ENCODE measurements at places on chromosomes 3 and 15.

DNA sequence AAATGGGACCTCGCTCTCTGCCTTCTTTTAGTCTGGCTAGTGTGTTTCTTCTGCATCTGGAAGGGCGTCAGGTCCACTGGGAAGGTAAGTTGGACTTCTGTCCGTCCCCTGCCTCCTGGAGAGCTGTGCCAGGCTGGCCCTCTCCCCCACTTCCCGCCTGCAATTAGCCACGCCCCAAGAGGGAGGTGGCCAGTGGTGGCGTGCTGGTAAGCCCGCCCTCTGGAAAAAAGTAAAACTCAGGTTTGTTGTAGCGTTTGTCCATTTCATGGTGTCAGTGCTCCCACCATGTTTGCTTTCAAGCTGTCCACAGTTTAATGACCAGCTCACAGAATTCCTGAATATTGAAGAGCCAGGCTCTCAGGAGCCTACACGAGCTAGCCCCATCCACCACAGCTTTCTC is 55.6 kb downstream of the SLC6A6 start:
- no peak for DNase-seq

- DNase-seq, result no peak
These were observed 89.7 kb upstream of the GRM7 start for GRCh38 chr3:6771171-6771570.

- DNase-seq, result no peak
These were observed 16.5 kb downstream of the PODXL2 start for GRCh38 chr3:127645371-127646015.

DNA sequence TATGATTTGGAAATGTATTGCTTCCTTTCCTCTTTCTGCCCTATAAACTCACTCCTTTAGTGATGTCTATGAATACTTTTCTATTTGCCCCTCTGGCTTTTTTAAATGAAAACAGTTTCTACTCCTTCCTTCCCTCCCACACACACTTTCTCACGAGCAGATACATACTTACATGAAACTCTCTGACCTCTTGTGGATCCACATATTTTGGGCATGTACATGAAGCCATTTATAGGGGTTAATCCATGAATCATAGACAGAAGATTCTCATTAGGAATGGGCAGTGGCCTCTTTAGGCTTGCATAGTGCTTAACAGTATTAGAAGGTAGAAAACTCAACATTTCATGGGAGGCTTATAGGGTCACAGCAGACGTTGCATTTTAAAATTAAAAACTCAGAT is 24.8 kb downstream of the ANAPC13 start:
- no peak for DNase-seq

DNA sequence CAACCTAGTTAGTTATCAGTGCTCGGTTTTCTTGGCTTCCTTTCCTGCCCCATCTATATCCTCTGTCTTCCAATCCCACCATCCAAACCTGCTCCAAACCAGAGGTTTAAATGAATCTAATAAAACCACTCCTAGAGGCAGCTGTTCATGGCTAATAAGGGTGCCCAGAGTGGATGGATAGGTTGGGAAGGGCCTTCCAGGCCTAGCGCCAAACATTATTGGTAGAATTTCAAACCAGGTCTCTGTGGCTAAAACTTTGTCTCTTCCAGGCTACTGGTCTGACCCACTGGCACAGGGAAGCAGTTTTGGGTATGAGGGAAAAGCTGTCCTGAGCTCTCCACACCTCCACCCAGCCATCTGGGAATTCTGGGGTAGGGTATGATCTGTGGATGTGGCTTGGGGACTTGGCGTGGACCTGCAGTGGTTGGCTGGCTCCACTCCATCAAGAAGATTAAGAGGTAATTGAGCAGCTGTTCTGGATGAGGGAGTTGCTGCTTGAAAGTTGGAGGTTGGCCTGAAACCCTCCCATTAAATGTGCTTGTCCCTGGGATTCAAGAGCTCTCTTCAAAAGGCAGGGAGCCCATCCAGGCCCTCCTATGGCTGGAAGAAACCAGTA is 29.3 kb upstream of the INSYN1 start:
- DNase-seq, result no peak

GRCh38 chr3:165195241-165195639 is 944 bp downstream of the SLITRK3 start:
- no peak for DNase-seq

- DNase-seq, result no peak
These were observed 5.4 kb downstream of the ISL2 start for GRCh38 chr15:76342058-76342381.

GRCh38 chr3:190131329-190131728 is 10.6 kb upstream of the P3H2 start:
- no peak for DNase-seq

GRCh38 chr15:62957130-62957529 is 85.4 kb upstream of the TPM1 start:
- DNase-seq, result no peak

DNA sequence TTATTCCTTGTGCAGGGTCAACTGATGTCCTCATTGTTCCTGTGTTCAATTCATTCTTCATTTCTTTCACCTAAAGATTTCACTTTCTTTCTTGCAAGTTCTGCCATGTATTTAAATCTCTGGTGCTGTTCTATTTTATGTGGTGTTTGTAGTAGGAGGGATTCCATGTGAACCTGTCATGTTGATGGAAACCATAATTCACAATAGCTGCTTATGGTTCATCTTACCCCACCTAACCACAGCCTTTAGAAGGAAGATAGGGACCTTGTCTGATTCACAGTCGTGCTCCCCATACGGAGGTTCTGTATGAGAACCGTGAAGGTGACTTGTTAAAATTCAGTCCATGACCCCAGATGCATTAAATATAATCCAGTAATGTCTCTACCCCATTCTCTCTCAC is 21.9 kb downstream of the SLCO2A1 start:
- DNase-seq, result no peak

DNA sequence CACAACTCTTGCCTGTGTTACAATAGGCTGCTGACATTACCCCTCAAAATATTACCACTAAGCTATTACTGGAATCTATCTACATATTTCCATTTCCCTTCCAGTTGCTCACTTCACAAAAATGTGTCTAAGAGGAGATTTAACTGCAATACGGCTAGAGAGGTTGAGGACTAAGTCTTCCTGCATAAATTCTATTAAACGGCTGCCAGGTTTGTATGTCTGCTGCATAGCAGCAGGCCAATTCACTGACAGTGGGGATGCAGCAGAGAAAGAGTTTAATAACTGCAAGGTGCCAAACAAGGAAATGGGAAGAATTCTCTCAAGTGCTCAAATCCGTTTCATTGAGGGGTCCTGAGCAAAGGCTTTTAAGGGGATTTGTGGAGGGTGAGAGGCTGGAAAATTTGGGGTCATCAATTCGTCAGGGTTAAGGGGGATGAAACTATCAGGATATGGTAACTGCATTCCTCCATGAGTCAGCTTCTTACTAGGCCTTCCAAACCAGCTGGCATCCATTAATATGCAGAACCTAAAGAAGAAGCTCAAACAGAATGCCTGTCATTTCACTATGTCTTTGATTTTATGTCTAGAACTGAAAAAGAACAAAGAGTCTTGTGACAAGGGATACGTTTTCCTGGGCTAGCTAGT is 675.6 kb downstream of the TBL1XR1 start:
- no peak for DNase-seq

- no peak for DNase-seq
These were observed 440.6 kb downstream of the MCTP2 start for GRCh38 chr15:94671858-94672532.
